Panc1 (cell line): ENCODE measurements at places on chromosomes 11 and 22. TPM values are rescaled to one million over a fixed set of nuclear protein-coding genes. Genes with fewer than 3 reads are reported as not detected.
A peak's percentile ranks its signal among the peaks of the same experiment; 100 is the strongest.

DNA sequence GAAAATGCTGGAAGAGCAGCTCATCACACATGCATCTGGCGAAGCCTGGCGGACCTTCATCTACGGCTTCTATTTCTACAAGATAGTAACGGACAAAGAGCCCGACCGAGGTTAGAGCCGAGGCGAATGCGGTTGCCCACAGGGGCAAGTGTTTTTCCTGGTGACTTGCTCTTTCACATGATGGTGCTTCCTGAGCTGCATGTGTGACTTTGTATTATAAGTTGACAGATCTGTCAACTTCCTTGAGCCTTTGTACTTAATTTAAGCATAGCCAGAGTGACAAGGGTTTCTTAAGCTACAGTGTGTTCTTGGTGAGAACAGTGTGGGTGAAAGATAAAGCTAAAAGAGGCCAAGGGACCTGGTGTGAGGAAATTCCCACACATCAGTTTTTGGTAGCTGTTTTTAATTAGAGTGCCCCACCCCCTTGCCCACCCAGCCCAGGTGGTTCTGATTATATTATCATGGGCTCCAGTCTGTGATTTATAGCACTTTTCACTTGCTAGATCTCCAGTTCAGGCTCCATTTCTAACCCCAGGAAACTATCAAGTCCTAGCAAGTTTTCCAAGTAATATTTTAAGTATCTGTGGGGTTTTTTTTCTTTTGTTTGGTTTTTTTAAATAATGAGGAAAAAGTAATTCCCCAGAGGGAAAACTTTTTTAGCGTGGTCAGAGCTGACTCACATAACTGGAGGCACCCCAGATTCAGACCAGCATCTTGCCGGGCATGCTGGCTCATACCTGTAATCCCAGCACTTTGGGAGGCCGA is 68.0 kb upstream of the YWHAH start:
- DNase-seq: no peak

GRCh38 chr11:66317723-66318599 is 1.1 kb upstream of the CD248 start:
- no peak for DNase-seq

GGTLC3 gene
- total RNA-seq: not detected

DNA sequence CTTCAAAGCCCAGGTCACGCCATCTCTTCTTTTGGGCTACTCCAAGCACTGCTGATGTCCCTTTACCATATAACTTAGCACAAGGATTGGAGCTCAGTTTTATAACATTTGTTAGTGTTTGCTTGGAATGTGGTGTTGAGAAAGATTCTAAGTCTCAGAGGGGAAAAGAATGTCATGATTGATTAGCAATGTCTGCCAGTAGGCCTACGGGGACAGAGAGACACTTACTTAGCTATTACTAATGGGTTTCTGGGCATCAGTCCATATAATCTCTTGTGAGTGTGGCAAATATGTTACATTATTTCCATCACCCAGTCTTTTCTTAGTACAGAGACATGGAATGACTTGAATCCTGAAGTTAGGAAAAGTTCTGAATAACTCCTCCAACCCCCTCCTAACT is 75.4 kb upstream of the FSHB start:
- DNase-seq: no peak

DNA sequence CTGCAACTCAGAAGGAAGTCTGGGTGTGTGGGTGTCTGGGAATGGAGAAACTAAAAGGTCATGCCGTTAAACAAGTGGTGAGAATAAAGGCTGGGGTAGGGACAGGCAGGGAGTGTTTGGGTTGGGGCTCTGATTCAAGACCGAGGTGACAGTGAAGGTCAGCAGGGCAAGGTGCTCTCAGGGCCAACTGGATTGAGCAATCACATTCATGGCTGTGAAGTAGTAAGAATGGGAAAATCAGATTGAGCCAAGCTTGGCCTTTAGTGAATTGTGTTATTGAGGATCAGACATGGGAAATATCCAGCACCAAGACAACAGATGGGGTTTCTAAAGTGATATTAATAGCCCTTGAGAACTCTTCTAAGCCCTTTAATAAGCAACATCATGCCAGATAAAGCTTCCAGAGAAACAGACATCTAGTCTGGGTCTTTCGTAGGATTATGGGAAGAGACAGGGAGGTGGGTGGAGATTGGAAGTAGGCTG is 24.3 kb downstream of the SCN3B start:
- no peak for DNase-seq

SGSM1 gene
- 1.6 TPM for total RNA-seq

PAMR1 gene
- 0.13 TPM for total RNA-seq

GRCh38 chr22:42786606-42787356 is 66.1 kb upstream of the A4GALT start:
- no peak for DNase-seq

- DNase-seq: no peak
Measured at GRCh38 chr11:83037877-83038276, 33.8 kb downstream of the RAB30 start.

DNA sequence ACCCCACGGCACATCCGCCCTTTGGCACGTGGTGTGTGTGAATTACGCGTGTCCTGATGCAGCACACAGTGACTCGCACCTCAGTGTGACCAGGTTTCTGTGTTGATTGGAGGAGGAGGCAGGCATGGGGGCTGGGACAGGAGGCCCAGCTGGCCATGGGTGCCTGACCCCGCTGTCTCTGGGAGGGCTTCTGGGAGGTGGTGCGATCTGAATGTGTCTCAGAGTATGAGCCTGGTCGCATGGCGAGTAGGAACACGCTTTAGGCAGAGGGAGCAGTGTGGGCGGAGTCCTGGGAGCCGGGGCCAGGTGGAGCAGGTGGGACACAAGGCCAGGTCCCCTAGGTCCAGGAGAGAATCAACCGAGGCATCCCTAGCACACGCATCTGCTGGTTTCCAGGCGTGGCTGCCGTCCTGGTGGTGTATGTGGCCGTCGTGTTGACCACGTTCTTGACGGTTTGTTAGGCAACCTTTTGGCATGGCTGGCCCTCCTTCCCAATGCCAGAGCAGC is 5.7 kb downstream of the GRAMD4 start:
- DNase-seq: no peak

- no peak for DNase-seq
Measured at GRCh38 chr11:31819621-31820437, 8.7 kb upstream of the PAX6 start.

GRCh38 chr11:83374311-83374710 is 88.1 kb upstream of the CCDC90B start:
- DNase-seq: no peak

DNA sequence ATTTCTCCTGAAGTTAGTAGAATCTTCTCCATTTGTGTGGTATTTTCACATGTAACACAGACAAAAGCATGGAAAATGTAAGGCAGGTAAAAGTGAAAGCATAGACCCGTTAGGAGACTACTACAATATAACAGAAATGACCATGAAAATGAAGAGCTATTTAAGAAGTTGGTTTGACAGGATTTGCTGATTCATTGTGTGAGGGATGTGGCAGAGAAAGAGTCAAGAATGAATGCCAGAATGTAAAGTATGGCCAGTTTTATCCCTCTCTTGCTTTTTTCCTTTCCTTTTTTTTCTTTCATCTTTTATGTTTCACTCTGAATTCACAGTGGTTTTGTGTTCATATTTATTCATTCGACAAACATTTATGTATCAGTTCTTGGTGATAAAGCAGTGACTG is 115.9 kb downstream of the ARFGAP2 start:
- no peak for DNase-seq

GGT1 gene
- total RNA-seq: 2.6 TPM

DNA sequence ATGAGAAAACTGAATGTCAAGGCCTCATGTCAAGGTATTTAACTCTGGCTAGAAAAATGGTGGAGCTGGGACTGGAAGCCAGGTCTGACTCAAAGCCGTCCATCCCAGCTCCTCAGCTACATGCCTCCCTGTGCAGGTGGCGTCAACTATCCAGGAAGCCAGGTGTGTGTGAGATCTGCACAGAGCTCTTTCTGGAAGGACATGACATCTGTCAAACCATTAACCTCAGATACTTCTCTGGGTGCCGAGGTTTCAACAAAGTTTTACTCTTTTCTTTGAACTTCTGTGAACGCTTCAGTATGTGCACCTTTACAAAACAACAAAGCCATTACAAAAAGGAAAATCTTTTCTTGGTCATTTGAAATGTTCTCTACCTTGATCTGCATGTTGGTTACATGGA is 7.0 kb upstream of the CASTOR1 start:
- DNase-seq: no peak

OR8B8 gene
- total RNA-seq: not detected

DNA sequence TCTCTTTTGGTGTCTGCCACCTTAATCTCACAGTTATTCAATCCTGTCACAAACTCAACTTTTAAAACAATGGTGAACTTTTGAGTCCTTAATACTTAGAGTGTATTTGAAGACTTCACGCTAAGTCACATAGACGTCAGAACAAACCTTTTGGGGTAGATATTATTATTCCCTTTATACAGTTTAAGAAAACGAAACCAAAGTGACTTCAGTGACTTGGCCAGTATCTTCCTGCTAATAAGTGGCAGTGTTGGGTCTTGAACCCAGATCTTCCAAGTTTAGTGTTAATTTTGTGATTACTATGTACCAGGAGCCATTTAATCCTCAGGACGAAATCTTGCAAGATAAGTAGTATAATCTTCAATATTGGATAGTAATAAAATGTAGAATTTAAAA is 691 bp downstream of the CEP295 start:
- DNase-seq: no peak

- no peak for DNase-seq
Measured at GRCh38 chr22:46679706-46680269, 58.3 kb downstream of the CERK start.

DNA sequence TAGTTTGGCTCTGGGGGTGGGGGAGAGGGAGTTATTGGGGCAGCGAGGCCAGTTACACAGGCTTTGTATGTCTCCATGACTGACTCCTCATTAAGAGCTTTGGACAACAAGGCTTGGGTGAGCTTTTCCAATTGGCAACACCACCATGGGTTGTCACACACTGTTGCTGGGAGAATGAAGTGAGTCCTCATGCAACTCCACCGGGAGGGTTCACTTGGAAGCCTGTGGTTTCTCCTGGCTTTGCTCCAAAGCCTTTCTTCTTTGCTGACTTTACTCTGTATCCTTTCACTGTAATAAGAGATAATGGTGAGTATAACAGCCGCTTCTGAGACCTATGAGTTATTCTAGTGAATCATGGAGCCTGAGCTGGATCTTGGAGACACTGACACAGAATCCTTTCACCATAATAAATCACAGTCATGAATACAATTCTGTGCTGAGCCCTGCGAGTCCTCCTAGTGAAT is 24.9 kb downstream of the EIF3F start:
- no peak for DNase-seq

TIRAP gene
- 19.3 TPM for total RNA-seq

- no peak for DNase-seq
Measured at GRCh38 chr11:100851584-100852152, 164.6 kb downstream of the ARHGAP42 start.

ZC3H7B gene
- total RNA-seq: 62.0 TPM

DNA sequence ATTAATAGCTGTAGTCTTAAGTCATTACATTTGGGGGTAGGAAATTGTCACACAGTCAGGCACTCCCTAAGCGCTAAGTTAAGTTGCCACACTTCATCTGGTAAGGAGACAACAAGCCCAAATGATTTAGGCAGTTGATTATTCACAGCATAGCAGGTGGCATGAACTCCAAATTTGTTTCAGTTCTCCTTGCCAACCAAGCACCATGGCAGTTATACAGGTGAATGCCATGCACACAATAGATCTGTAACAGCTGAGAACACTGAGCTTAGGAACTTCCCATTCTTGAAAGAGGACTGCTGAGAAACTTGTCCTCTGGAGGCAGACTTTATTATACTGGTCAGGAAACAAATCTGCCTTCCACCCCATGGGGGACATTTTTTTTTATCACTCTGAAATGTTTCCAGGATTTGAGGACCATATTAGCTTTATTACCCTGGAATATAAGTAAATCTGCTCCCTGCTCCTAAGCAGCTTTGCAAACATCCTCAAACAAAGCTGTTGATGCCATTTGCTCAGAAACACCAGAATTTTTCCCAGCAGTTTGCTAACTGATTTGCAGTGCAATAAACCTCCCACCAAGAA is 5.1 kb upstream of the INTS4 start:
- DNase-seq: no peak

GRCh38 chr11:84289381-84289906 is 1003.3 kb upstream of the CCDC90B start:
- DNase-seq: no peak

DNA sequence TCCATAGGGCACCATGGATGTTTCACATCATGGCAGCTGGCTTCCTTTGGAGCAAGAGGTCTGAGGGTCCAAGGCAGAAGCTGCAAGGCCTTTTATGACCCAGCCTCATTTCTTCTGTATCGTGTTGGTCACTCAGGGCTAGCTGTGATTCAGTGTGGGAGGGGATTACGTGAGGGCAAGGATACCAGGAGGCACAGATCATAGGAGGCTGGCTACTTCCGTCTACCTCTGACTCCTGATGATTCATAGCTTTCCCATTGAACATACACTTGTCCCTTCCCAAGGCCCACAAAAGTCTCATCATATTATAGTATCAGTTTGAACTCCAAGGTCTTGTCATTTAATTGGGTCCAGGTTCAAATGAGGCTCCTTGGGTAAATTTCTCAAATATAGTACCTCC is 135.3 kb upstream of the ZBED5 start:
- DNase-seq: no peak

- DNase-seq: peak; percentile 30
Measured at GRCh38 chr11:78798663-78799062, 224.0 kb upstream of the NARS2 start.

GRCh38 chr11:26579683-26580082 is 7.6 kb upstream of the MUC15 start:
- no peak for DNase-seq

GRCh38 chr11:60657888-60658287 is 41.5 kb upstream of the MS4A8 start:
- DNase-seq: no peak

DNA sequence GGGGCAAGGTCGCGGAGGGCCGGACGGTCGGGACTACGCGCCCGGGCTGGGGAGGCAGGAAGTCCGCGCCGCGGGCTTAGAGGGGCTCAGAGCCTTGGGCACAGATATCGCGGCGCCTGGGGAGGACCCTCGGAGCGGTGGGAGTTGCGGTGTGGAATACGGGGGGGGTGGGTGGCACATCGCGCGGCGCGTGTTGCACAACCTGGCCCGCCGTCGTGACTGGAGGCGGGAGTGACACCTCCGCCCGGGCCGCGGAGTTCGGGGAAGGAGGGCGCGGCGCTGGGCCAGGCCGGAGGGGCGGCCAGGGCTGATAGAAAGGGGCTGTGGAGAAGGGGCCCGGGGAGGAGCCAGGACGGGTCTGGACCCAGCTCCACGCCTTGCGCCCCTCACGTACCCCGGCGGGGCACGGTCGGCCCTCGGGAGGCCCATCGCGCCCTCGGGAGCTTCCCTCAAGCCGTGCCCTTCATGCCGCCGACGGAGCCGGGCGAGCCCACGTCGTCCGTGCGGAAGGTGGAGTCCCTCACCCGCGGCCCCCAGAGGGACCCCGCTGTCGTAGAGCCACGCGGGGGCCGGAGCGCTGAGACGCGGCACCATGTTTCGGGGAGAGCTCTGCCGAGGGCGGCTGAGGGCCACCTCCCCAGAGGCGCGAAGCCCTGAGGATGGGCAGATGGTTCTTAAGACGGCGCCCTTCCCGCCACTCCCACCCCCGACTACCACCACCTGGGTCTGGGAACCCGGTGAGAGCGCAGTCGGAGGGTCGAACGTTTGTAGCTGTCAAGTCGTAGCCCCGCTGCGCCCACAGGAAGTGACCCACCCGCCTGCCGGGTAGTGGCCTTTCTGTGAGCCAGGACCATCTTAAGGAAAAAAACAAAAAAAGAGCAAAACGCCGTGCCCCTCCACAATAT is 729 bp downstream of the IL17RA start:
- DNase-seq: no peak
